ENCODE measurements at places on chromosomes 7 and 10. TPM values are rescaled to one million over a fixed set of nuclear protein-coding genes. Genes with fewer than 3 reads are reported as not detected.

- no peak overlapping the region for H3K4me3 ChIP-seq
- no peaks in the 10 kb centered on the region for H3K36me3 ChIP-seq
- no peaks in the 10 kb centered on the region for H3K27me3 ChIP-seq
- no peak overlapping the region for H3K27ac ChIP-seq
- DNase-seq = no peak
These were observed 479.7 kb downstream of the KIF20B start for GRCh38 chr10:90180886-90181691.

DNA sequence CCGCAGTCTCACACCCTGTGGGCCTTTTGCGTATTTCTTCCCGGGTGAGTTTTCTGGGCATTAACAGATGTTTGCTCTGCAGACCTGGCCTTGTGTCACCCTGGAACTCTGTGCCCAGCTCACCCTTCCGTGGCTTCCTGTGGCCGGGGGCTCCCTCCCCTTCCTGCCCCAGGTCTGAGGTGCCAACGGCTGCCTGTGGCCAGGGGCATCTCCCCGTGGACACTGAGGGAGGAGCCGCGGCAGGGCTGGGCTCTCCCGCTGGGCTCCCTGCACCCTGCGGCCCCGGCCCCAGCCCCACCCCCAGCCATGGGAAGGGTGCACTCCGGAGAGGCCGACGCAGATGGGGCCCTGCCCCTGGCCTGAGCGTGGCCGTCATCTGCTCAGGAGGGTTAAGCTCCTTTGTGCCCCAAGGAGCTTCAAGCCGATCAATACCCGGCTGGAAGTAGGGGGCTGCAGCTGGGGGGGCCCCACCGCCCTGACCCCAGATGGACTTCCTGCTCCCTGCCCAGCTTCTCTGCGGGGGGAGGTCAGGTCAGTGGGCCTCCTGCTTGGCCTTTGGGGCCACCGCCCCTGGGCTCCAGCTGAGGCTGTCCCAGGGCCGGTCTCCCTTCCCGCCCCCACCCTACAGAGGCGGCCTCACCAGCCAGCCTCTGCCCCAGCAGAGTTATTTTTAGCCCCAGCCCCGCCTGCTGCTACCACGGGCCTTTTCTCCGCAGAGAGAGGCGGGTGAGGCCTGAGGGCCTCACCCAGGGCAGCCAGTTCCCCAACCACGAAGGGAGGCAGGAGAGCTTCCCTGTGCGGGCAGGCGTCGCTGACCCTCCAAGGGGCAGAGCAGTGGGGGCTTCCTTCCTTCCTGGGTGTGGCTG is 24.2 kb downstream of the PWWP2B start:
- peak overlapping the region; percentile 44 for H3K27ac ChIP-seq
- peaks cover 3% of the 10 kb centered on the region for H3K36me3 ChIP-seq
- no peaks in the 10 kb centered on the region for H3K27me3 ChIP-seq
- peaks cover 49% of the 10 kb centered on the region for H3K4me1 ChIP-seq
- DNase-seq = peak; percentile 52

- no peak overlapping the region for H3K4me3 ChIP-seq
- no peak overlapping the region for H3K27ac ChIP-seq
- H3K27me3 ChIP-seq = no peaks in the 10 kb centered on the region
- no peak for DNase-seq
- no peaks in the 10 kb centered on the region for H3K36me3 ChIP-seq
- H3K4me1 ChIP-seq = no peaks in the 10 kb centered on the region
These were observed 61.5 kb upstream of the ELMO1 start for GRCh38 chr7:37510043-37510634.

DNA sequence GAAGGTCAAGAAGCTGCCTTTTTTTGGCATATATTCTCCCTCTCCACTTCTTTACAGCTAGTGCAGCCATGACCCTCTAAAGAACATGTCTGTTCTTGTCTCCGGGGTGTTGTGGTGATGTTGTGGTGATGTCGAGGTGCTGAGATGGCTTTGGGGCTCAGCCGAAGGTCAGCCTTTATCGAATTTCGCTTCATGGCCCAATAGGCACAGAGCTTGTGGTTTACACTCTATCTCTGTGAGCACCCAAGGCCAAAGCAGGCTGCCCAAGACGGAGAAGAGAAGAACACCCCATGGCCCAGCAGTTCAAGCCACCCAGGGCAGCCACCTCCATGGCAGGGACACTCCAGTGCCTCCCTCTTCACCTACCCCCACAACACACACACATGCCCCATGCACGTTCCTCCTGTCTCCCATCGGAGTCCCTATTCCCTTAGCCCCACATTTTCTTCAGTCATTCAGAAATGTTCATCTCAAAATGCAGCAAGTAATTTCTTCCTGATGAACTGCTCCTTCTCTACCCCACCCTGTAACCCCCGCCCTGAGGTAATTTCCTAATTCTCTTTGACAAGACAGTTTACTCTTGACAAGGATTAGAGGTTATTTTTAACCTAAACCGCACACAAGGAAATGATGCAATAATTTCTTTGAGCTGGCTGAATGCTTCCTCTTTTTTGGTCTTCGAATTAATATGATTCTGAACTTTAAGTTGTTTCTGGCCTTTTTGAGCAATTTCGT is 18.6 kb upstream of the ADRB1 start:
- no peak overlapping the region for H3K4me3 ChIP-seq
- H3K4me1 ChIP-seq = peaks cover 8% of the 10 kb centered on the region
- peaks cover 12% of the 10 kb centered on the region for H3K27me3 ChIP-seq
- DNase-seq = no peak

- no peaks in the 10 kb centered on the region for H3K4me1 ChIP-seq
- H3K27me3 ChIP-seq = no peaks in the 10 kb centered on the region
- H3K36me3 ChIP-seq = no peaks in the 10 kb centered on the region
- H3K27ac ChIP-seq = no peak overlapping the region
- no peak for DNase-seq
These were observed 189.0 kb downstream of the COBL start for GRCh38 chr7:51127618-51127904.

- DNase-seq = no peak
- no peak overlapping the region for H3K4me3 ChIP-seq
- H3K36me3 ChIP-seq = no peaks in the 10 kb centered on the region
- H3K27me3 ChIP-seq = no peaks in the 10 kb centered on the region
- H3K27ac ChIP-seq = no peak overlapping the region
These were observed 299.1 kb downstream of the GRID1 start for GRCh38 chr10:86067436-86068050.

DNA sequence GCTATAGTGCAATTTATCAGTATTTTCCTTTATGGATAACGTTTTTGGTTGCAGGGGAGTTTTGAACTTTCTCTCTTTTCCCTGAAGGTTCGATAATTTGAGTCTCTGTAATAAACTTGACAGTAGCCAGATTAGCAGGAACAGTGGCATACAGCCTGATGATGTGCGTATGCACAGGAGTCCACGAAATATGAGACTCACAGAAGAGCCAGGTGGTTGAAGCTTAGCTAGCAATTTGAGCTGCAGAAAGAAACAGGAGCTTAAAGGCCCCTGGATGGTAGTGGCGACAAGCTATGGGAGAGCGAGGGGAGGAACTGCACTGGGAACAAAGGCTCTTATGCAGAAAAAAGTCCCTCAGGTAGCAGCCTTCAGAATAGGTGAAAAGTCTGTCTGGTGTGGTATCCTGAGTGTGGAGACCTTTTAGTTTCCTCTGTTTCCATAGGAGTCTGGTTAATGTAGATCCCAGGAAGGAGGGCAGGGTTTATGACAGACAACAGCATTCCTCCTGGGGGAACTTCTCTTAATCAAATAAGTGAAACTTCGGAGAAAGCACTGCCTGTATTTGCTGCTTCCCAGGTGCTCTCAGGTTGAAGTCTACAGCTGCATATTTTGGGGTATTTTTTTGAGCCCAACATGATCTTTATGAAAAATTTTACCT is 32.7 kb downstream of the FANK1 start:
- no peak for DNase-seq
- H3K4me1 ChIP-seq = no peaks in the 10 kb centered on the region
- H3K36me3 ChIP-seq = no peaks in the 10 kb centered on the region
- H3K27ac ChIP-seq = no peak overlapping the region
- peaks cover under 1% of the 10 kb centered on the region for H3K27me3 ChIP-seq
- H3K4me3 ChIP-seq = no peak overlapping the region

DNA sequence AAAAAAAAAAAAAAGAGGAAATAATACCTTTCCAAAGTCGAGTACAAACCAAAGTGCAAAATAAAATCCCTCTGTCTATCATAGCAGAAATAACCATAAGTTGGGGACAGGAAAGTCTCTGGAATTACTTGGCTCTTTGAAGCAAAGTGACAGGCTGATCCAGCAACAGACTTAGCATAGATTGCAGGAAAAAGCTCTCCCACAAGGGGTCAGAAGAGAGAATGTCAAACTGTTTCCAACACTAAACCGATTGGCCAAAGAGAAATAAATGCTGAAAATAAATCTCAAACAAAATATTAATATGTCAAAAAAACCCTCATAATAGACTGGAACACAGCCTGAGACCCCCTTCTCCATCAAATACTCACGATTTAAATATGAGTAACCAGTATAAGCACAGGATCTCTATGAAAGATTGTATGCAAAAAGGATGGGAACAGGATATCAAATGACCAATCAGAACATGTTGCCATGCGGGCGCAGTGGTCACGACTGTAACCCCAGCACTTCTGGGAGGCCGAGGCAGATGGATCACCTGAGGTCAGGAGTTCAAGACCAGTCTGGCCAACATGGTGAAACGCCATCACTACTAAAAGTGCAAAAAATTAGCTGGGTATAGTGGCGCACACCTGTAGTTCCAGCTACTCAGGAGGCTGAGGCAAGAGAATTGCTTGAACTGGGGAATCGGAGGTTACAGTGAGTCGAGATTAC is 1000.7 kb upstream of the LRRN3 start:
- no peaks in the 10 kb centered on the region for H3K36me3 ChIP-seq
- no peaks in the 10 kb centered on the region for H3K4me1 ChIP-seq
- H3K27ac ChIP-seq = no peak overlapping the region
- DNase-seq = no peak
- H3K4me3 ChIP-seq = no peak overlapping the region

- DNase-seq = no peak
- H3K4me3 ChIP-seq = no peak overlapping the region
- H3K36me3 ChIP-seq = no peaks in the 10 kb centered on the region
- H3K4me1 ChIP-seq = peaks cover 4% of the 10 kb centered on the region
These were observed 105.7 kb upstream of the FAM20C start for GRCh38 chr7:86629-87028.

The PPP1R3A gene
- total RNA-seq = not detected
